ENCODE measurements at places on chromosomes 16 and 17.

- DNase-seq: peak; percentile 90
Observed at GRCh38 chr16:68417711-68418301, 30.5 kb downstream of the SMPD3 start.

DNA sequence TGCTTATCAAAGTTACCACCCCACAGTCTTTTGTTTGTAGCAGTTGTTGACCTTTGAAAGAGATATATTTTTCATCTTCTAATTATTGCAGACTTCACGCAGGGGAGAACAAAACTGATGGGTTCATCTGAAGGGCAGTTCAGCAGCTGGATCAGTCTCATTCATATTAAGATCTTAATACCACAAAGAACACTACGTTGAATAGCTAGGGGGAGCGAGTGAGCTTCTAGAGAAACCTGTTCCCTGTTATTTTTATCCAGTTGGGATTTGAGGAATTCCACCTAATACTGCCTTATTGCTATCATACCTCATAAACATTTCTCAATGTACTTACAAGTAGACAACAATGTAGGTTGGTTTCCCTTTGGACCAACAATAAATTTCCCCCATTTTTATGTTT is 306.1 kb upstream of the KIF2B start:
- DNase-seq: no peak

DNA sequence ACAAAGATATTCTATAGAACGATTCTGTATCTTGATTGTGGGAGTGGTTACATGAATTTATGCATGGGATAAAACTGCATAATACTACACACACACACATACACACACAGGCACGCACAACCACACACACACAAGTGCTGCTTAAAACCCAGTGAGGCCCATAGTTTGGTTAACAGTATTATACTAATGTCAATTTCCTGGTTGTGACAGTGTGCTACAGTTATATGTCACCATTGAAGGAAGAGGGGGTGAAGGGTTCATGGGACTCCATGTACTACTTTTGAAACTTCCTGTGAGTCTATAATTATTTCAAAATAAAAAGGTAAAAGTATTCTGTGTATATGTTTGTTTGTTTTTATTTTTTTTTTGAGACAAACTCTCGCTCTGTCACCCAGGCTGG is 8.1 kb downstream of the ZC3H7A start:
- no peak for DNase-seq

DNA sequence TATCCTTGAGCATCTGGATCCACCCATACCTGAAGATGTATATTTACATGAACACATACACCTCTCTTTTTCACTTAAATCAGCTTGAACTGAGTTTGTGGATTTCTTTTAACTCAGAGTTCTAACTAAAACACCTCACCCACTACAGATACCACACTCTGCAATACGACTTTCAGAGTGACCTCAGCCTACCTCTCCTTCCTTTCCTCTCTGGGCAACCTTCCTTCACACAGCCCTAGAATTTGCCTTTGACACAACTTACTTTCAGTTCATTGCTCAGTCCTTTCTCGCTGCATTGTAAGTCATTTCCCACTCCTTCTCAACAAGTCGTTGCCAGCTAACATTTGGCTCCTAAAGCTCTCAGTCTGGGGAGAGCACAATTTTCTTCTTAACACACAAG is 151.9 kb upstream of the IRX3 start:
- no peak for DNase-seq

- DNase-seq: no peak
Observed at GRCh38 chr16:79083508-79084299, 516.8 kb downstream of the MAF start.

- DNase-seq: no peak
Observed at GRCh38 chr17:42002792-42003301, 14.4 kb downstream of the DNAJC7 start.

DNA sequence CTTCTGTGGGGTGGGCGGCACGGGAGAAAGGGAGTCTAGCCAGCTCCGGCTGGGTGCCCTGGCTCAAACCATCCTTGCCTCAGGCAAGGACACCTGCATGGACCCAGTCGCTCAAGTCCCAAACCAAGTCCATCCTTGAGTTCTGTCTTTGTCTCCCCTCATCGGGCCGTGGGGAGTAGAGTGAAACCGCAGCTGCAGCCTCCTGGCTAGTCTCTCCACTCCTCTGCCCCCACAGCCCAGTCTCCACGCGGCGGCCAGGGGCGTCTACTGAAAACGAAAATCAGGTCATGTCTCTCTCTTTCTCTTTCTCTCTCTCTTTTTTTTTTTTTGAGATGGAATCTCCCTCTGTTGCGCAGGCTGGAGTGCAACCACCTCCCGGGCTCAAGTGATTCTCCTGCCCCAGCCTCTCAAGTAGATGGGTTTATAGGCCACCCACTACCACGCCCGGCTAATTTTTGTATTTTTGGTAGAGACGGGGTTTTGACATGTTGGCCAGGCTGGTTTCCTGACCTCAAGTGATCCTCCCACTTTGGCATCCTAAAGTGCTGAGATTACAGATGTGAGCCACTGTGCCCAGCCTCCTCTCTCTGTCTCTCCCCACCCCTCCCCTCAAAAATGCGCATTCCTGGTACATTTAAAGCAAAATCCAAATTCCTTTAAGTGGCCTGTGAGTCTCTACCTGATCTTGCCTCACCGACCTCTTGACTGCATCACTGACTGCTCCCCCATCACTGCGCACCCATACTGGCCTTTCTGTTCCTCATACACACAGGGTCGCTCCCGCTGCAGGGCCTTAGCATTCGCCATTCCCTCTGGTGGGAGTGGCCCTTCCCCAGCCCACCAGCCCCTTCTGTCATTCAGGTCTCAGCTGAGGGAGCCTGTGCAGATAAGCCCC is 17.7 kb upstream of the RMI2 start:
- DNase-seq: no peak

- DNase-seq: no peak
Observed at GRCh38 chr16:1520461-1520860, 13.0 kb upstream of the TMEM204 start.

DNA sequence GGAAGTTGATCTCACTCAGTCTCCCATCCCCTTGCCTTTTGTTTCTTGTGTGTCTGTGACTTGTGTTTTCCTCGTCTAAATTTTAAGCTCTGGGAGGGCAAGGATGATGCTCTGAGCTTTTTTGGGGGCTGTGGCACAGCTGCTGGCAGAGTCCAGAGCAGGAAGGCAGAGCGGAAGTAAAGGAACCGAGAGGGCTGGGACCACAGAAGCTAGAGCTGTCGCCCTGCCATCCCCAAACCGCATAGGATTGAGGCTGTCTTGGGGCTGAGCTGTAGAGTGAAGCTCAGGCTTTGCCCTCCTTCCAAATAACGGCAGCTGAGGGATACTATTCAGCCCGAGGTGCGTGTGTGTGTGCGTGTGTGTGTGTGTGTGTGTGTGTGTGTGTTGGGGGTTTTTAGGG is 3.8 kb upstream of the DNAH2 start:
- no peak for DNase-seq

- peak; percentile 70 for DNase-seq
Observed at GRCh38 chr17:67390646-67391361, 13.7 kb downstream of the PITPNC1 start.

DNA sequence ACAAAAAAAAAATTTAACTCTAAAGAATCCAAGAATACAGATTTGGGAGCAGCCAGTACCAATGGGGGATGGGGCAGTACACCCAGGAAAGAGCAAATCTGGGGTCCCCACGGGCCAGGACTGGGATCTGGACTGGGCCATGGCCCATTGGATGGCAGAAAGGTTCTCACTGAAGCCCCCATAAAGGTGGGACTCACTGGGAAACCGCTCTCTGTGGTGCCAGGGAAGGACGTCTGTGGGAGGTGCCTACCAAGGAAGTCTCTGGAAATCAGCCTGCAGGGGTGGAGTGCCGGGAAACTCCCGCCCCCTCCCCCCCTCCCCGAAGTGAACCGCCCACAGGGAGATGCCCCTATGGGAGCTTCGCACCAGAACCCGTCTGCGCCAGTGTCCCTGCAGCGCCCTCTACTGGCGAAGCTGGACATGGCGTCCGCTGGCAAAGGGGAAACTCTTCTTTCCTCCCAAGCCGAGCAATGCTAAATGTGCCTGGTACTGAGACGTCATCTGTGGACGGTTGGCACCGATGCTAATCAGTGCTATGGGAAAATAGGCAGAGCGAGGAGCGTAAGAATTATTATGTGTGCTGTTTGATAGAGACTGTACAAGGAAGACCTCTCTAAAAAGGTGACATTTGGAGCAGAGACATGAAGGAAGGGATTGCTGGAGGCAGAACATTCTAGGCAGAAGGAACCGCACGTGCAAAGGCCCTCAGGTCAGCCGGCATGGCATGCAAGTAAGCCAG is 671.1 kb downstream of the WWOX start:
- DNase-seq: peak; percentile 78

DNA sequence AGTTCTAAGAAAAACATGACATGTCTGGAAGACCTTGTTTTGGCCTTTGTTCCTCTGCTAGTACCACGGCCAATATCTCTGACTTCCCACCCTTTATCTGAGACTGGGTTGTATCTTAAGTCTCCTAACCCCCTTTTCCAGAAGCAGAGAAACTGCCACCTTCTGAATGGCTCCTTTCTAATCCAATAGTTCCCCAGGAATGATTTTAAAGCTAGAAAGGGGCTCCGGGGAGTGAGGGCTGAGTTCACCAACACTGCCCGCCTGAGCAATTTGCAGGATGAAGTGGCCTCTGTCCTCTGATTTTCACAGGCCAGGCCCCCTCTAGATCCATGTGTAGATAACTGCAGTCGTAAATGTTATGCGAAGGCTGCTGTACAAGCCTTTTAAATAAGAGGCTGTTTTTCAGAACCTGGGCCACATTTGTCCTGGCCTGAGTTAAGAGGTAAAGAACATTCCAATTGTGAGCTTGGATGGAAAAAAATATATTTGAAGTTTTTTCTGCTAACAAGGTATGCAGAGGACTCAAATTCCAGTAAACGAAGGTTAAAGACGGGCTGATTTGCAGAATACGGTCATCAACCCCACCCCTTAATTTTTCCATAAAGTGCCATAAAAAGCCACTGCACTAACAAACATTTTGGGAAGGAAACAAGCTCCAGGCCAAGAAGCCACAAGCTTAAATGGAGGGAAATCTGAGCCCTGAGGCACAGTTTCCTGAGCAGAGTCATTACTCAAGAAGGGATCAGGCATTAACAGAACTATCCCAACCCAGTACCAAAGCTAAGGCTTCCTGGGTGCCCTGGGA is 117.0 kb upstream of the MAF start:
- DNase-seq: no peak

DNA sequence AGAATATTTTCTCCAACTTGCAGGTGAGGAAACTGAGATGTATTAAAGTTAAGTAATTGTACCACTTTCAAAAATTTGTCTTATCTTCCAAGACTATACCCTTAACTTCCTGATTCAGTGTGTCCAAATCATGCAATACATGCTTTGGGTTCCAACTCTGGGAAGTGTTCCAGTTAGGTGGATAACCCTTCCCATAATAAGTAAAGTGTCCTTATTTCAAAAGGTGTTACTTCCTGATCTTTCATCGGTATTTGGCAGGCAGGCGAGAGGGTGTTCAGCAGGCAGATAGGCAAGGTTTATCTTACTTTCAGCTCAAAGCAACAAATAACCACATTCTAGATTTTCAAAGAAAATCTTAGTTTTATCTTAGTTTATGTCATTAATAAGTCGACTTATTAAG is 46.3 kb upstream of the ARHGAP44 start:
- DNase-seq: no peak

DNA sequence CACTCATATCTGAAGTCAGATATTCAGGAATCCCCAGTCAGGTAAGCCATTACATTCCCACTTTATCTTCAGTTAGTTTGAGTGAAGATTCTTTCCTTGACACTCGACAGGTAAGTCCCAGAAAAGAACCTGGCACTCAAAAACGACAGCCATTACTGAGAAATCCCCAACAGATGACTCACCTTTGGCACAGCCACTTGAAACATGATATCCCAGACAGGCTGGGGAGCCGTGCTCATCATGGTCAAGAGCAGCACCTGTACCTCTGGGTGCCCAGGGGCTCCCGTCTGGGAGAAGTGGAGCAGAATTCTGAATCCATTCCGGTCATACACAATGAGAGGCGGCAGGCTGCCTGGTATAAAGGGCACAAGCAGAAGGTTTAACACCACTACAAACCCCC is 16.8 kb upstream of the COG7 start:
- no peak for DNase-seq

GRCh38 chr17:10458701-10459100 is 10.7 kb downstream of the MYH4 start:
- no peak for DNase-seq

GRCh38 chr16:66750279-66751052 is 943 bp downstream of the DYNC1LI2 start:
- no peak for DNase-seq
